Activated CD4-positive, CD25-positive, alpha-beta regulatory T cell treated with anti-CD3 and anti-CD28 coated beads, Interleukin-2, amount 50 U/mL, for 16 hours (primary cell): ENCODE measurements at places on chromosomes 6 and 20.

DNA sequence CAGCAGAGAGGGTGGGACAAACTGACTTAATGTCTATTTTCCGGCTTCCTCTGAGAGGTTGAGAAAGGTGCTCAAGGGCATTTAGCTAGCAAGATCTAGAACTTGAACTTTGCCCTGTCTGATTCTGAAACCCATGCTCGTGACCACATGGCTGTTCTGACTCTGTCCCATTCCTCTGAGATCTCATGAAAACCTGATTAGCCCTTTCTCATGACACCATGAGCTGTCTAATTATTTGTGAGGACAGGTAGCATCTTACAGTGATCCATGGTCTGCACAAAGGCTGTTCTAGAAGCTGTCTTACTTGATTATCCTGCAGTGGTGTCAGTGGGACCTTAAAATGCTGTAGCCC is 89.6 kb upstream of the TOX2 start:
- DNase-seq: no peak

- DNase-seq: no peak
Observed at GRCh38 chr6:118808793-118809638, 84.9 kb upstream of the ASF1A start.

- DNase-seq: no peak
Observed at GRCh38 chr6:80550748-80551147, 444.3 kb downstream of the BCKDHB start.

- no peak for DNase-seq
Observed at GRCh38 chr6:156618600-156619205, 158.5 kb upstream of the ARID1B start.

DNA sequence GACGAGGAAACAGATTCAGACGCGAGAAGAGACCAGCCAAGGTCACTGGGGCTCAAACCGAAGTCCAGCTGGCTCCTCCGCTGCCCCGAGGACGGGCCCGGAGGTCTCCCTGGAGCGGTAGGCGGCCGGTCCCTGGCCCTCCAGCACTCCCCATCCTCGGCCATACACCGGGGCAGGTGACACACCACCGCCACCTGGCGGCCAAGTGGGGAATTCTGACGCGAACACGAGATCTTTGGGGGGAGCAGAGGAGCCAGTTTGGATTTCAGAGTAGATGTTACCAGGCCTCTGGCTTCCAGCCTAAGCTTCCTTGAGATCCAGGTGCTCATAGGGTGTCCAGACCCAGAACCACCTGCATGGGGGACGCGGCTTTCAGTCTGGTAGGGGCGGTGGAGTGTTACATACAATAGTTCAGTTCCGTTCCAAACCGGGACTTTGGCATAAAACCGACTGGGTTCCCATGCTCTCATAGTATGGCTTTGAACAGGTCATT is 16.1 kb downstream of the BPIFB1 start:
- peak; percentile 51 for DNase-seq

DNA sequence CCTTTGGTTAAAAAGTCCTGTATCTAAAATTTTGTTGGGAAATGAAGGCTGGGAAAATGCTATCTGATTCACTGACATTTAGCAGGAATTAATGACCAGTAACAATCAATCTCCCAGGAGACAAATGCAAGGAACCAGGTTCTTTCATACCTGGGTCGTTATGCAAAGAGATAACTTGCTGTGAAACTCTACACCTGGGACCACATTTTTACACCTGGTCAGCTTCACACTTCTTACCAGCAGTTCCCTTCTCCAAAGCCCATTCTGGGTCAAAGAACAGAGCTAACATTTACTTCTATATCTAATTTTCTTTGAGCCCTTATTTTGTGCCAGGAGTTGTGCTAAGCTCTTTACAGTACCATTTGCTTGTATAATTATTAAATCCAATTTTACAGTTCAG is 27.4 kb upstream of the STXBP5 start:
- no peak for DNase-seq

DNA sequence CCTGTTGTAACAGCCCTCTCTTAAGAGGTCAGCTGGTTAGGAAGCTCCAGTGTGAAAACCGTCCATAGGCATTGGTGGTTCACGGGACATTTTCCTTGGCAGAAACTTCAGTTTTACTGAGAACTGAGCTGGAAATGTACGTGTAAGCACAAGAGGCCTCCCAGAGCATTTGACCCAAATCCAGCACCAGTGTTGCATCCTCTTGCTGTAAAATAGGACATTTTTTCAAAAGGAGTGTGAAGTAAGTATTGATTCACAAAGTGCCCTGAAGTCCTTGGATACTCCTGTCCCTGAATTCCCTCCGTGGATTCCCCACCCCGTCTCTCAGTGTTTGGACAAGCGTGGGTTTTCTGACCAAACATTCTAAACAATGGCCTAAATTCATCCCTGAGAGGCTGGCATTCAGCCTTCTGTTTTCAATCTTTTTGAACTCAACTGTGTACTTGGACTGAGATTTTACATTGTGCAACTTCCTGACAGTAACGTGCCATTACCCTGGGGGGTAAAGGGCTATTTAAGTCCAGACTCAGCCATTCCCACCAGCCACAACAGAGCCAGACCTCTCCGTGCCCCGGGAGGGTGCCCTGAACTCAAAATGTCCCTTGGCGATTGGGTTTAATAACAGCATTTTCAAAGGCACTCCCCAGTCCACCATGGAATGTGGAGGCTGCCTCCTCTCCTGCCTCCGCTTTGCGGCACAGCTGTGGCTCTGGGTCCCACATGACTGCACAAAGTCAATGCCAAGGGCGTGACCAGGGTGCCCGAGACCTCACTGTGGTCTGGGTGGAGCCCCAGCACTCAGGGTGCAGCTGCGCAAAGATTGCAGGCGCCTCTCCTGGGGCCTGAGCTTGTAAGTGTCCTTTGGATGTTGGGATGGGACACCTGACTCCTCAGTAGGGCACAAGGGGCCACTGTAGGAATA is 92.7 kb upstream of the AFDN start:
- no peak for DNase-seq
